ENCODE measurements at places on chromosomes 6 and 20.
A peak's percentile ranks its signal among the peaks of the same experiment; 100 is the strongest.

DNA sequence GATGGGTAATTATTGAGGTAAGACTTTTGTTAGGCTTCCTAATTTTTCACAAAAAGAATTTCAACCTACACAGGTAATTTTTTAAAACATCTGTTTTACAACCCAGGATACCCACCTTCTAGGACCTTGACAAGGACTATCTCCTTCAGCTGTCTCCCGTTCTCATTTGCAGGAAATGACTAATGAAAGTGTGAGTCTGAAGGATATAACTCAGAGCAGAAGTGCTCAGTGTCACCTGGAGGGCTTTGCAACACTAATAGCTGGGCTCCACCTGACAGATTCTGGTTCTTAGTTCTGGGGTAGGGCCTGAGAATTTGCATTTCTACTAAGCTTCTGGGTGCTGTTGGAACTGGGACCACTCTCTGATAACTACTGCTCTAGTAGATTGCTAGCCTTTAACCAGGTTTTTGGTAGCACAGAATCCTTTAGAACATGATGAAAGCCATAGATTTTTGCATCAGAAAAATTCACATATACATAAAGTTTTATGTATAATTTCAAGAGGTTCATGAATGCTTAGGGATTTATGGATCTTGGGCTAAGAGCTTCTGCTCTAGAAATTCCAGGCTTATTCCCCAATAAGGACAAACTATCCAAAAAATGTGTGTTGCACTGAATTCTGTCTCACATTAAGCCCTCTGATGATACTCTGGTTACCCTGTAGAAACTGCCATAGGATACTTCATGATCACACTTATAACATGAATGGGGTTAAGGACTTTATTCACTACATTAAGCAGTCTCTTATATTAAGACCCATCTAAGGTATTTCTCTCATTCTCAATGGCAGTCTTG is 30.3 kb downstream of the AK9 start:
- DNase-seq = no peak

- no peak for DNase-seq
Observed at GRCh38 chr20:40763646-40764295, 74.7 kb upstream of the MAFB start.

- no peak for DNase-seq
Observed at GRCh38 chr20:22453244-22454080, 130.9 kb downstream of the FOXA2 start.

DNA sequence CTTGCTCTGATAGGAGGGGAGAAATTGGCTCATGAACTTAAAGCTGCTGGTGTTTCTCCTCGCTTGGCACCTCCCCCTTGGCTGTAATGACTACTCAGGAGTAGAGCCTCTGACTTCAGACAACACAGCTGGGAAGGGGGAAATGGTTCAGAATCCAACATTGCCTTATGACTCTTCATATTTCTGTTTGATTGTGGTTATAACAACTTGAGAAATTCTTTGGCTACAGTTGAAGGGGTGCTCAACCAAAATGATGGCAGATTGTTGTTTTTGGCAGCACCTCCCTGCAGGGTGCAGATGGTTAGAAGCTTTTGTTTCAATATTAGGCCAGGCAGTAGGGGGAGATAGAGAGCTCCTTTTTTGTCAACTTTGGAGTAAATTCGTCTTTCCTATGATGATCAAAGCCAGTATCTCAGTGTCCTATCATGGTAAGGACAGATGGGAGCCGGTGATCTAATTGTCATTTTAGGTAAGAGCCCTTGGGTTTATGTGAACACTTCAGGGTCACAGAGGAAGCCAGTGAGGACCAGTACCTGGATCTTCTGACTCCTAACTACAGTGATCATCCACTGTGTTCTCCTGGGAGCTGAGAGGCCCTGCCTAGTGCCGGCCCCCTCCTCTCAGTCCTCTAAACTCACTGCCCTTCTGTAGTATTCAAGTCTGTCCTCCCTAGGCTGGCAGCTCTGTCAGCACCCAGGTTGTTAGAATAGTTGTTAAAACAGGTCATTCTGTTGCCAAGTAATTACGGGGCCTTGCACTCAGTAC is 39.9 kb downstream of the RPRD1B start:
- peak; percentile 73 for DNase-seq

DNA sequence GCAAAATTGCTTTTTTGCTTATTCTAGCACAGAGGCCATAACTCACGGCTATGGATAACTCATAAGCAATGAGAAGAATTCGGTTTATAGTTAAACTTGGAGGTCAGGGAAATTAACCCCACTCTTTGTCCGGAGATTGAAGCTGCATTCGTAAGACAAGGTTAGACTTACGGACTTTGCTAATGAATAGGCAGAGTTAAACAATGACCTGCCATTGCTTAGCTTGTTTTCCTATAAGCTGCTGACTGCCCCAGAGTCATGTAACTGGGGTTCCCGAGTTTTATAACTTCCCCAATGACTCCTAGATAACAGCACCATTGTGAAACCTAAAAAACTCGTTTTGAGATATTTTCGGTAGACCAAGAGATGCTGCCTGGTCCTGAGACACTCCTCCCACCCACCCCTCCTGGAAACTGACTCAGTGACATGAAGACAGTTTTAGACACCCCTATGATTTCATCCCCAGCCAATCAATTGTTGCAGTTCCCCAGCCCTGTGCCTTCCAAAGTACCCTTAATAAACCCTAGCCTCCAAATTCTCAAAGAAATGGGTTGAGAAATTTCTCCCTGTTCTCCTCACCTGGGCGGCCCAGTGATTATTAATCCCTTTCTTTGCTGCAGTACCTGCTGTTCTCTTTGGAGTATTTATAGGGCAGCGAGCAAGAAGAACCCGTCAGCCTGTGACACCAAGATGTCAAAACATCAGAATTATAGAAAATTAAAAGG is 33.1 kb upstream of the MCUR1 start:
- DNase-seq = peak; percentile 46

- no peak for DNase-seq
Observed at GRCh38 chr6:39143238-39143930, 28.4 kb upstream of the SAYSD1 start.

DNA sequence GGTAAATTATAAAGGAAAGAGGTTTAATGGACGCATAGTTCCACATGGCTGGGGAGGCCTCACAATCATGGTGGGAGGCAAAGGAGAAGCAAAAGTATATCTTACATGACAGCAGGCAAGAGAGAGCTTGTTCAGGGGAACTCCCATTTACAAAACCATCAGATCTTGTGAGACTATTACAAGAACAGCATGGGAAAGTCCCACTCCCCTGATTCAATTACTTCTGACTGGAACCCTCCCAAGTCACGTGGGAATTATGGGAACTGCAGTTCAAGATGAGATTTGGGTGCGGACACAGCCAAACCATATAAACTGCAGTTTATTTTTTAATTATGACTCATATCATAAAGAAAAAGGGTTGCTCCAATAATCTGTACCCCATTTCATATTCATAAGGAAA is 22.3 kb upstream of the HLA-DQA2 start:
- DNase-seq = peak; percentile 85

DNA sequence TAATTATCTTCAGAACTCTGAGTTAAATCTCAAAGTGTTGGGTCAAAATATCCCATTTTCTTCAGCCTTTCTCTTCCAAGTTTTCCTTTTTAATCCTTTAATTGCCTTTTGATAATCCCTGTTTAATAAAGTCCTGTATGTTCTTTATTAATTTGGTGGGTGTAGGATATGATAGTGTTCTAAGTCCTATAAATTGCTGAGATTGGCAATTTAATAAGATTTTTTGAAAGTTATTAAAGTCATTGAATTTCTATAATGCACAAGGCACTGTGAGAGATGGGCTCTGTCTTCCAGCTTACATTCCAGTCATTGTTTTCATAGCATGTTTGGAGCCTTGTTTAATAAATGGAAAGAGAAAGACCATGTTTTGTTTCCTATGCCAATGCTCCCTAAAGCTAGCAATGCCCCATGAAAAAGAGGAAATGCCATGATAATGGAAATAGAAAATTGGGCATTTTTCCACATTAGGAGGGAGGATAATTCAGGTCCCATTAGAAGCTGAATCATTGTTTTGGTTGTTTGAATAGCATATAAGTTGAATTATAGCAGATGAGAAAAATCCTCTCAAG is 404.8 kb downstream of the CD109 start:
- DNase-seq = no peak

- no peak for DNase-seq
Observed at GRCh38 chr20:51440589-51440988, 101.9 kb downstream of the NFATC2 start.

- no peak for DNase-seq
Observed at GRCh38 chr20:44145131-44145775, 41.7 kb downstream of the JPH2 start.

- DNase-seq = peak; percentile 56
Observed at GRCh38 chr6:12947151-12947871, 230.7 kb downstream of the PHACTR1 start.
